ENCODE measurements at places on chromosomes 5 and 9. TPM values are rescaled to one million over a fixed set of nuclear protein-coding genes. Genes with fewer than 3 reads are reported as not detected.

GRCh38 chr5:107615299-107615817, 55.4 kb downstream of the EFNA5 start:
- H3K27me3 ChIP-seq, result no peaks in the 10 kb centered on the region
- no peaks in the 10 kb centered on the region for H3K36me3 ChIP-seq
- H3K27ac ChIP-seq, result no peak overlapping the region
- no peak for DNase-seq
- no peaks in the 10 kb centered on the region for H3K4me1 ChIP-seq

OMD gene
- total RNA-seq, result not detected

STC2 gene
- 2.6 TPM for total RNA-seq

DDX41 gene
- total RNA-seq, result 110 TPM

SMIM32 gene
- total RNA-seq, result 18.4 TPM

DNA sequence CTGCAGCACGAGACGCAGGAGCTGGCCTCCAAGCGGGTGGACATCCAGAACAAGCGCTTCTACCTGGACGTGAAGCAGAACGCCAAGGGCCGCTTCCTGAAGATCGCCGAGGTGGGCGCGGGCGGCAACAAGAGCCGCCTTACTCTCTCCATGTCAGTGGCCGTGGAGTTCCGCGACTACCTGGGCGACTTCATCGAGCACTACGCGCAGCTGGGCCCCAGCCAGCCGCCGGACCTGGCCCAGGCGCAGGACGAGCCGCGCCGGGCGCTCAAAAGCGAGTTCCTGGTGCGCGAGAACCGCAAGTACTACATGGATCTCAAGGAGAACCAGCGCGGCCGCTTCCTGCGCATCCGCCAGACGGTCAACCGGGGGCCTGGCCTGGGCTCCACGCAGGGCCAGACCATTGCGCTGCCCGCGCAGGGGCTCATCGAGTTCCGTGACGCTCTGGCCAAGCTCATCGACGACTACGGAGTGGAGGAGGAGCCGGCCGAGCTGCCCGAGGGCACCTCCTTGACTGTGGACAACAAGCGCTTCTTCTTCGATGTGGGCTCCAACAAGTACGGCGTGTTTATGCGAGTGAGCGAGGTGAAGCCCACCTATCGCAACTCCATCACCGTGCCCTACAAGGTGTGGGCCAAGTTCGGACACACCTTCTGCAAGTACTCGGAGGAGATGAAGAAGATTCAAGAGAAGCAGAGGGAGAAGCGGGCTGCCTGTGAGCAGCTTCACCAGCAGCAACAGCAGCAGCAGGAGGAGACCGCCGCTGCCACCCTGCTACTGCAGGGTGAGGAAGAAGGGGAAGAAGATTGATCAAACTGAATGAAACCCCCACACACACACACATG, 654 bp downstream of the PURA start:
- H3K27ac ChIP-seq, result peak overlapping the region; percentile 94
- peak overlapping the region; percentile 84 for H3K4me3 ChIP-seq
- H3K36me3 ChIP-seq, result no peaks in the 10 kb centered on the region
- DNase-seq, result peak; percentile 81

C8G gene
- 24.9 TPM for total RNA-seq

ANKRD55 gene
- total RNA-seq, result 8.3 TPM

GLDC gene
- 2.5 TPM for total RNA-seq

ENHO gene
- not detected for total RNA-seq

Data from Peyer's patch (tissue), 4 donors.